ENCODE measurements at places on chromosomes 7 and 10.

DNA sequence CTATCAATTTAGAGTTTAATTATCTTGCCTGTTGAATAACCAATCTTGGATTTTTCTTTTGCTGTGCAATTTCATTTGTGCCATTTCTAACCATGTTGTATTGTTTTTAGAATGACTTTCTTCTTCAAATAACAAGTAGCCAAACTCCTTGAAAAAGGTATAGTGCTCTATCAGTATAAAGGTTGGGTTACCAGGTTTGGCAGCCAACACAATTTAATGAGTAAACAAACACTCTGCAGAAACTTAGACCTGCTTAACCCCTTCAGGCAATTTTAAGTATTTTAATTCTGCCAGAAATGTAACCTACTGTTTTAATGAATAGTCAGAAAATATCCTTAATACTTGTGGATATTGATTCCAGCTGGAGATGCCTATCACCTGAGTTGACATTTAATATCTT lies 299.8 kb downstream of the ARL4A start:
- DNase-seq = no peak

- DNase-seq = no peak
Observed at GRCh38 chr7:116500078-116500853, 728 bp downstream of the CAV2 start.

- no peak for DNase-seq
Observed at GRCh38 chr7:42913591-42913990, 1.7 kb upstream of the C7orf25 start.

DNA sequence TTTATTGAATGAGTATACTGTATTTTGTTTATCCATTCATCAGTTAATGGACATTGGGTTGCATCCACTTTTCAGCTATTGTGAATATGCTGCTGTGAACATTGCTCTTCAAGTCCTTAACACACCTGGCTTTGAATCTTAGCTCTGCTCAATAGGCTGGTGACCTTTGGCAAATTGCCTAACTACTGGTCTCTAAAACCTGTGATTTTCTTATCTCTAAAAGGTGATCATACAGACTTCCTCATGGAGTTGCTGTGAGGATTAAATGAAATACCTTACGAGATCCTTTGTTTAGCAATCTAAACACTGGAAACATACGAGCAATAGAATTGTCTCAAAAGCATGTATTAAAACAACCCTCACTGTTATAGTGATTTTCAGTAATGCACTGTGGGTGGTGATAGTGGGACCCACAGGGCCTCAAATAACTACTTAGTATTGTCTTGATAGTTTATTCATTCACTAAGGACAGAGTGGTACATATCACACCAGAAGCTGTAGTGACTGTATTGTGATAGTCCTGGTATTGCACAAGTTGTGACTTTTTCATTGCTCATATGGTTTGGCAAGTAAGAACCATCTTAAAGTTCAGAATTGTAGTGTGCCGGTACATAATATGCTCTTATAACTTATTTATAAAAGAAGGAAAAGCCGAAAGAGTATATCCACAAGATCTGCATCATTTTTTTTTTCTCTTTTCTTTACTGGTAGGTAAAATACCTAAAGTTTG lies 257.6 kb downstream of the EXOC4 start:
- DNase-seq = no peak

- no peak for DNase-seq
Observed at GRCh38 chr7:148753224-148753623, 54.5 kb downstream of the CUL1 start.

- no peak for DNase-seq
Observed at GRCh38 chr10:119339109-119339508, 131.7 kb downstream of the GRK5 start.

DNA sequence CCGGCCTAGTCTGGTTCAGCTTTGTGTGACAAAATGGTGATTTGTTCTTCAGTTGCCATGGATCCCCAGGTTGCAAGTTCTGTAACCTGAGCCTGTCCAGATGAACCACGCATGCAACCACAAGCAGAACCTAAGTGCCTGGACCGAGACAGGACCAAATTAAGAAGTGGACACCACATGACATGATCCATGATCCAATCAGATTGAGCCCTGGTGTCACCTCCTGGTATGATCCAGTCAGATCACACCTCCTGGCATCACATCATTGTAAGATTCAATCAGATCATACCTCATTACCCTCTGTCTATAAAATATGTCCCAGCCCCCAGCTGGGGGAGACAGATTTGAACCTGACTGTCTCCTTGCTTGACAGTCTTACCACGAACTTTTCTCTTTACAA lies 70.0 kb downstream of the MALSU1 start:
- no peak for DNase-seq

- DNase-seq = peak; percentile 67
Observed at GRCh38 chr10:3226960-3227744, 54.6 kb upstream of the PITRM1 start.

DNA sequence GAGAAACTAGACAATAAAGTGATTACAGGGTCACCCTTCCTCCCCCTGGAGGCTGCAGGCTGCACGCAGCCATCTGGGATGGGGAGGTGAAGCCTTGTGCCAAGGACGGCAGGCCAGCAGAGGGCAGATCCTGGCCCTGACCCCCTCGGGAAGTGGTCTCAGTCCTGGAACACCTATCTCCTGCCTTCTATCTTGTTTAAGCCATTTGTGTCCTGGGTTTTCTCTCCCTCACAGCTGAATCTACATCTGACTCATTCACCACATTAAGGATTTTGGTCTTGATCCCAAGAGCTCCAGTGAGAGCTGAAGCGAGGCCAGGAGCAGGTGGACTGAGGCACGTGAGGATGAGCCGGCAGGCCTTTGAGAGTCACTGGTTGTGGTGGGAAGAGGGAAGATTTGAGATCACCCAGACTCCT lies 16.4 kb upstream of the PARP12 start:
- no peak for DNase-seq

DNA sequence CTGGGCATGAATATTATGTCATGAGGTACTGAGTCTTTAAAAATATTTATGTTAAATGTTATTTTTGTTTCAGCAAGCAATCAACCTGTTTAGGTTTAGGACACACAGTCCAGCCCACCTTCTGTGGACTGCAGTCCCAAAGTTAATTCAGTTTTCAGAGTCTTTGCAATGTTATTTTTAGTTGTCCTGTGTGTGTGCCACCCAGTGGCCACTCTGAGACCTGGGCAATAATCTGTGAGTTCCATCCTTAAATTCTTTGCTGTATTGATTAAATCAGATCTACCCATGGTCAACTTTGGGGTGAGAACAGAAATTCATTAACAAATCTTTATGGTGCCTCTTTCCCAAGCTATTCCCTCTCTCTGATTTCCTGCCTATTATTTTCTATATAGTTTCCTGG lies 415.1 kb downstream of the CCSER2 start:
- no peak for DNase-seq

GRCh38 chr10:104218751-104219150 lies 13.4 kb downstream of the CFAP43 start:
- DNase-seq = no peak

- no peak for DNase-seq
Observed at GRCh38 chr7:150980663-150981062, 2.5 kb upstream of the KCNH2 start.

DNA sequence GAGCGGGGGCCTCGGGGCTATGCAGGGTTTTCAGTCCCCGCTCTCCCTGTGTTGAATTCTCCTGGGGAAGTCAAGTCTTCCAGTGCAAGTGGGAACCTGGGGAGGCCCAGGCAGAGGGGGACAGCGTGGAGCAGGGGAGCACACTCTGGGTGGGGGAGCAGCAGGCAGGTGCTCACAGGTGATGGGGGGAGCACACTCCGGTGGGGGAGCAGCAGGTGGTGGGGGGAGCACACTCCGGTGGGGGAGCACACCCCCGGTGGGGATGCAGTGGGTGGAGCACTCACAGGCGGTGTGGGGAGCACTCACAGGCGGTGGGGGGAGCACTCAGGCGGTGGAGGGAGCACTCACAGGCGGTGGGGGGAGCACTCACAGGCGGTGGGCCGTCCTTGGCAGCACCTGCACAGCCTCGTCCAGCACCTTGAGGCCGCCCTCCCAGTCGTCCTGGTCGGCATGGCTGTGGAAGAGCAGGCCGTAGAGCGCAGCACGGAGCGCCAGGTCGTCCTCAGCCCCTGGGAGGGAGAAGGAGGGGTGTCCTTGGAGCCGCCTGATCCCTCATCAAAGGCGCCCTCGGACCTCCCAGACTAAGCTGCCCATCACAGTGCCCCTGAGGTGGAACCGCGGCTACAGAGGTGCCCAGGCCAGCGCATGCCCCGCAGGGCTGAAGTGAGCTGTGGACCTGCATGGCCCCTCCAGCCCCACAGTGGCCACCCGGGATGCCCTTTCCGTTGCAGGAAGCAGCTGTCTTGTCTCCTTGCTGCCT lies 56.7 kb downstream of the CFAP46 start:
- no peak for DNase-seq

GRCh38 chr10:119896061-119896655 lies 3.6 kb downstream of the SEC23IP start:
- peak; percentile 51 for DNase-seq

DNA sequence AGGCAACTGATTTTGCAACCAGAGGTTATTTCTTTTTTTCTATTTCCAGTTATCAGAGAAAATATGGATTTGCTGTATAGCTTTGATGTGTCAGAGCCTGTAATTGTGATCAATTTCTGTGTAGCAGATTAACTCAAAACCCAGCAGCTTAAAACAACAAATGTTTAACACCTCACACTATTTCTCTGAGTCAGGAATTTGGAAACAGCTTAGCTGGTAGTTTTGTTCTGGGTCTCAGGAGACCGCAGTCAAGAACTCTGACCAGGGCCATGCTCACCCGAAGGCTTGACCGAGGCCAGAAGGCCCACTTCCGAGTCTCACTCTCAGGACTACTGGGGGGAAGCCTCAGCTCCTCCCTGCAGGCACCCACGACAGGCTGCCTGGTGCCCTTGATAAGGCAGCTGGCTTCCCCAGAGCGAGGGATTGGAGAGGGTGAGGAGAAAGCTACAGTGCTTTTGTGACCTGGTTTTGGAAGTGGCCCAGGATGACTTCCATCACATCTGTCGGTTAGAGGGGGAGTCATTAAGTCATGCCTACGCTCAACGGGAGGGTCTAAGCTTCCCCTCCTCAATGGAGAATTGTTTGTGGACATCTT lies 105.7 kb upstream of the SHH start:
- DNase-seq = no peak

DNA sequence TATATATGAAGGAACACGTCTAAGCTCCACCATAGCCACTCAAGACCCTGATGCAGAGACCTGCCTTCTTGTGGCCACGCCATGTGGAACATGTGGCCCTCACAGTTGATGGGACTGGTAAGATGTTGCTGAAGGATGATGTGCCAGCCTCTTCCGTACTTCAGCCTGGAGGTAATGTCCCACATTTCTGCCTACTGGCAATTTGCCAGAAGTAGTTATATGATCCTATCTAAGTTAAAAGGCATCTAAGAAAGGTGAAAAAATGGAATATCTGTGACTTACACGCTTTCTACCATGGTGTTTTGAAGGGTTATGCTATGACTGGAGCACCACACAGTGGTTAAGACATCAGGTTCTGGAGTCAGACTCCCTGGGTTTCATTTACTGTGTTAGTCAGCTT lies 948.7 kb upstream of the GHITM start:
- DNase-seq = no peak

DNA sequence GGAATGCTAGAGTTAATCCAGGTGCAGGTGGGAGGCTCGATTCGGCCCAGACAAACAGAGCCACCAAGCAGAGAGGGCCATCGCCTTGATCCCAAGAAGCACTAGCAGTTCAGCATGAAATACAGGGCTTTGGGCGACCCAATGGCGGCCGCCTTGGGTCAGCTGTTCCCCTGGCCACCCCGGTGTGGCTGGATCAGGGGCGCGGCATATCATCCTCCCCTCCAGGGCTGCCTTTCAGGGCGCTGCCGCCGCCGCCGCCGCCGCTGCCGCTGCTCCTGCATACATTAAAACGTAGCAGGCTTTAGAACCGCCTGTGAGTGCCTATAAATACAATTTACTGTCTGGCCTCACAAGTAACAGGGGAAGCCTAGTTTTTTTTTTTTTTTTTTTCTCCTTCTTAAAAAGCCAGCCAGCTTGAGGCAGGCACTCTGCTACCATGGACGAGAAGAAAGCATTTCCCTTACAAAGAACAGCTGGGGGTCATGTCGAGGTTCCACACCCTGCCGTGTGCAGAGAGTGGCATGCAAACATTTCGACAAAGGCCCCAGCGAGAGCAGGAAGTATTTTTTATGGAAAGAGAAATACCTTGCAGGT lies 57.7 kb upstream of the EFCAB10 start:
- DNase-seq = no peak

DNA sequence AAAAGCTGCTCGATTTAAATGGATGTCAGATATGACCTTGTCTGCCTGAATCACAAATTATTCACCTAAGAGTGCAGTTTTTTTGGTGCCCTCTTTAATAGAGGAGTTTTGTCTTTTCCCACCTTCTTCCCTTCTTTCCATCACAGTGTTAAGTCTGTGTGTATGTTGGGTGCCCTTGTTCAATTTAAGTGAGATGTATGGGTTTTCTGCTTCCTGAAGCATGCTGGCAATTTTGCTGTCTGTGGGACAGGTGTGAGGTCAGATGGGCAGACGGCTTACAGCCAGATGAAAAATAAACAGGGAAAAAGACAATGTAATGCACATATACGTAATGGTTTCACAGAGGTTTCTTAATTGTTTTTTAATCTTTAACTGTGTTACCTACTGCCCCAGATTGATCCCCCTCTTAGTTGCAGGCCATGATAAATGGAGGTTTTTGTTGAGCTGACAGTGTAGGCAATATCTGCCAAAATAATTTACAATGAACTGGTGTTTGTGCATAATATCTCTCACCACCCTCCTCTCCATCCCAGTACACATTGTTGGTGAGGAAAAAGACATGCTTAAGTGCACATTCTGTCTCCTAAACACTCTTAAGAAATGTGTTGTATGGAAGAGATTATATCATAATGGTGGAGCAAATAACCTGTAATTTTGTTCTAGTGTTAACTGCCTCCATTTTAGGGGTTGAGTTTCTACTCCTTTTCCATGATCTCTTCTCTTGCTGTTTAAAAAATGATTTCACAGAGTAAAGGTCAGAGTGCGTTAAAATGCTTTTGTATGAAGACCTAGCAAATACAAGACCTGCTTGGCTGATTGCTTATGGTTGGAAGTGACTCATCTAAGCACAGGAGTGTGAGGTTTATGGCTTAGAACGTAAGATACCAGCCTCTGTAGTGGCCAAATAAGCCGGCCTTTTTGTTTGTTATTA lies 123.9 kb downstream of the LRRC4 start:
- DNase-seq = no peak

DNA sequence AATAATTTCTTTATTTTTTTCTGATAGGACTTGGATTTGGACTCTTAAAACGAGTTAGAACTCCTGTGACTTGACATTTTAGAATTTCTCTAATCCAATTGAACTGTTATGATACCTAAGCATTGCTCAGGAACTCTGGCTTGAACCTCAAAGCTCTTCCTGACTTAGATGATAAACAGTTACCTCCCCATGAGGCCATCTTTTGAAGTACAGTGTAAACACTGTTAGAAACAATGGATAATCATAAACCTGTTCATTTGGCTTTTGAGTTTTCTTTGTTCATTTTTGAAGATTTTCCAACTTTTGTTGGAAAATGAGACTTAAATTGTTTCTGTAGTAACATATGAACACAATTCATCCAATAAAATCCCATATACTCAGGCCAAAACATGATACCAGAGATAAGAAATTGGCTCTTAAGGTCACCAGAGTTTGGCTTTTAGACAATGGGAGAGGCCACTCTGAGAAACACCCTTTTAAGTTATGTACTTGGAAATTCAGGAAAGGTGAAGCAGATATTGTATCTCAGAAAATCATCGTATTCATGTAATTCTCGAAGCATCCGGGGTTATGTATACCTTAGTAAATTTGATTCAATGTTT lies 59.6 kb downstream of the RUNDC3B start:
- no peak for DNase-seq

GRCh38 chr7:106629516-106629915 lies 31.4 kb downstream of the CCDC71L start:
- peak; percentile 37 for DNase-seq

- DNase-seq = no peak
Observed at GRCh38 chr7:75953431-75953830, 38.5 kb downstream of the POR start.
